Right atrium auricular region (tissue), 2 donors: ENCODE measurements at places on chromosomes 11 and 22. TPM values are rescaled to one million over a fixed set of nuclear protein-coding genes. Genes with fewer than 3 reads are reported as not detected.

The OR52E8 gene
- total RNA-seq: not detected

The LRRC10B gene
- 1.1 TPM for total RNA-seq

The FDXACB1 gene
- 0.90 TPM for total RNA-seq

The CEND1 gene
- 1.1 TPM for total RNA-seq

The MMP1 gene
- not detected for total RNA-seq
